ENCODE measurements at places on chromosomes 12 and 14. TPM values are rescaled to one million over a fixed set of nuclear protein-coding genes. Genes with fewer than 3 reads are reported as not detected.

CCDC177 gene
- 0.08 TPM for total RNA-seq

DNA sequence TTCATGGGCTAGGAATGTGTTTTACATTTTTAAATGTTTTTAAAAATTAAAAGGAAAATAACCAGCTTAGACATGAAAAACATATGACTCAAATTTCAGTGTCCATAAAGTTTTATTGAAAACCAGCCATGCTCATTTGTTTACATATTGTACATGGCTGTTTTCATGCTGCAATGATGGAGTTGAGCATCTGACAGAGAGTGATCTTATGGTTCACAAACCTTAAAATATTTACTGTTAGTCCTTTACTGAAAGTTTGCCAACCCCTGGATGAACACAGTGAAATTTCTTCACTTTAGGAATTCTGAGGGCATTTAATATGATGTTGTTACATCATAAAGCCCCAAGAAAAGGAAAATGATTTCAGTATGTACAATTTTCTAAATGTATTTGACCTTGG lies 16.1 kb downstream of the RASSF9 start:
- DNase-seq, result no peak

- no peak for DNase-seq
These were observed 146.6 kb downstream of the NRXN3 start for GRCh38 chr14:78316786-78317185.

GRCh38 chr12:69984241-69984640 lies 159.2 kb downstream of the MYRFL start:
- no peak for DNase-seq

GRCh38 chr14:42628602-42629001 lies 1021.9 kb downstream of the LRFN5 start:
- DNase-seq, result no peak

CMA1 gene
- total RNA-seq, result not detected

GRCh38 chr14:59585891-59586554 lies 9.4 kb upstream of the CCDC175 start:
- no peak for DNase-seq

DNA sequence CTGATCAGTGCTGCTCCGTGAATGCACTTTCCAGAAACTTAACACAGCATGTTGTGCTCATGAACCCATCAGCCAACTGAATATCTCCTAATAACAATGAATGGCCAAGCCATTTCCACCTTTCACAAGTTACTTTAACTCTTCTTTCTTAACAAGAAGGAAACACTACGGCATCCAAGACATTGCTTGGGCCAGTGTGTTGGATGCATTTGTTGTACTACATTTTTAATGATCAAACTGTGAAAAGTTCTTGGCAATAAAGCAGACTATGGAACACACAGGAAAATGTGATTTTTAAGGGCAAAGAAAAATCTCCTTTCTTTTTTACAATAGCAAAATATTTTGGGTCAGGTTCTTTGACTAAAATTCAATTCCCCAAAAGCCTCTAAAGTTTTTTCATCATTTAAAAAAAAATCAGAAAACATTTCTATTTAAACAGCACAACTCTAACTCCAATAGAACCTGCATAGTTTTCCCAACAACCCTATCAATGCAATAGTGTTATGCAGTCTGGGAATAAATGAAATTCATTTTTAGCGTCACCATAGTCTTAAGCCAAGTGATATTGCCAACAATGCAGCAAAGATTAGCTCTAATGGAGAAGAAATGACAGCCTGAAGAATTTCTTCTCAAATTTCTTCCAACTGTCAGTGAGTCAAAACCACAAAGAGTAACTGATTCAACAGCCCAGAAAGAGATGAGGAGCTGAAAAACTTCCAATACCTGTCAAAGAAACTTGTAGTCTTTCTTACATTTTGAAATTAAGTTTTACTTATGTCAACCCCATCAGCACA lies 50.7 kb upstream of the PTPRR start:
- DNase-seq, result no peak

DNA sequence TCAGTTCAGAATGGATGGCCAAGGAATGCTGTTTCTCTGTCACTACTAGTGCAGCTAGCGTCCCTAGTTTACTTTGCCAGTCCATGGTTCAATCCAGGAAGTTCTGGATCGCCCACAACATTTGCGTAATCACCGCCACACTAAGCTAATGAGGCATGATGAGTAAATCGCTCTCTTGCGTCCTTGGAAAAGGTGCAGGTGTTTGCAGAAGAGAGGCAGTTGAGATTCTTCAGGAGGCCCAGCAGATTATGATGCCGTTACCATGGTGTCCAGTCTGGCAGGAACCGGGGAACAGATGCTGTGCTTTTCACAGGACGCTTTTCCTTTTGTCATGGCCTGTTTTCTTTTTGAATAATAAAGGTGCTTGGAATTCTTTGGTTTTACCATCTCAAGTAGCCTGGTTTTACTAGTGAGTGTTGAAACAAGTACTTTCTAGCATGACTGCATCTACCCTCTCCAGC lies 9.0 kb downstream of the TPH2 start:
- peak; percentile 91 for DNase-seq

- DNase-seq, result no peak
These were observed 29.0 kb downstream of the FBXW8 start for GRCh38 chr12:116939734-116940133.

SERPINA9 gene
- not detected for total RNA-seq

MGAT2 gene
- 40.7 TPM for total RNA-seq

NELL2 gene
- 0.78 TPM for total RNA-seq
